ENCODE measurements at places on chromosomes 11 and 22. TPM values are rescaled to one million over a fixed set of nuclear protein-coding genes. Genes with fewer than 3 reads are reported as not detected.

The CNIH2 gene
- 4.1 TPM for total RNA-seq

The AIFM3 gene
- 0.34 TPM for total RNA-seq

The MAPK11 gene
- total RNA-seq: 4.2 TPM

The OR8D4 gene
- not detected for total RNA-seq

The MS4A3 gene
- not detected for total RNA-seq

The VWA5A gene
- 5.1 TPM for total RNA-seq

The KDELR3 gene
- total RNA-seq: not detected
